Activated effector memory CD4-positive, alpha-beta T cell treated with Interleukin-2 at 50 U/mL for 16 hours (primary cell): ENCODE measurements at places on chromosomes 5 and 9.

GRCh38 chr9:135139366-135139959 lies 52.0 kb downstream of the OLFM1 start:
- DNase-seq = no peak

DNA sequence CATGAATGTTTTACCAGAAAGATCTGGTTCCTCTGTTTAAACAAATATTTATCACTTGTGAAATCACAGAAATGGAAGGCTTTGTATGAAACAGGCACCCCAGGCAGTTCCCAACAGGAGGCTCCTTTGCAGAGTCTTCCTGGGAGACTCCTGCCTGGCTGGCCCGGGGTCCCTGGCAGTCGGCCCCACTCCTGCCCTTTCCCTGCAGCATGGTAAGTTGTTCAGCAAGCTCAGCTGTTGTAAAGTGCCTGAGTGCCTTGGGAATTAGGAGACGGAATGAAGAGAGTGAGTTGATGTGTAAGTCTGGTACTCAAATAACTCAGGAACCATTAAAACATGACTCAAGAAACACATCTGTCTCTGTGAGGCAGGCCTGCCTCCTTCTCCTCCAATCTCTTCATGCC lies 17.5 kb upstream of the LHFPL2 start:
- no peak for DNase-seq

DNA sequence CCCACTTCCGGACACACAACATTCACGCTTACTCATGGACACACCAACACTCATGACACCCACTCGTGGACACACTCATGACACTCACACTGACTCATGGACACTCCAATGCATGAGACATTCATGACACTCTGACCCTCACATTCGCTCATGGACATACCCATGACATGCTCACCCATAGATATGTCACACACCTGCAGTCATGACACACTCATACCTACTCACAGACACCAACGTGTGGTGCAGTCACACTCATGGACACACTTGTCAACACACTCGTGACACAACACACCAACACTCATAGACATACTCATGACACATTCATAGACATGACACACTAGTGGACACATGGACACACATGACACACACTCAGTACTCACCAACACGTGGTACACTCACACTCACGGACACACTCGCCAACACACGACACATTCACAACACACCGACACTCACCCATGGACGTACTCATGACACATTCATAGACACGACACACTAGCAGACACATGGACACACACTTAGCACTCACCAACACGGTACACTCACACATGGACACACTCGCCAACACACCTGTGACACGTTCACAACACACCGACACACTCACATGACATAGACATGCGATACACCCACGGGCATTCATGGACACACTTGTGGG lies 73.4 kb downstream of the PHF2 start:
- DNase-seq = no peak

DNA sequence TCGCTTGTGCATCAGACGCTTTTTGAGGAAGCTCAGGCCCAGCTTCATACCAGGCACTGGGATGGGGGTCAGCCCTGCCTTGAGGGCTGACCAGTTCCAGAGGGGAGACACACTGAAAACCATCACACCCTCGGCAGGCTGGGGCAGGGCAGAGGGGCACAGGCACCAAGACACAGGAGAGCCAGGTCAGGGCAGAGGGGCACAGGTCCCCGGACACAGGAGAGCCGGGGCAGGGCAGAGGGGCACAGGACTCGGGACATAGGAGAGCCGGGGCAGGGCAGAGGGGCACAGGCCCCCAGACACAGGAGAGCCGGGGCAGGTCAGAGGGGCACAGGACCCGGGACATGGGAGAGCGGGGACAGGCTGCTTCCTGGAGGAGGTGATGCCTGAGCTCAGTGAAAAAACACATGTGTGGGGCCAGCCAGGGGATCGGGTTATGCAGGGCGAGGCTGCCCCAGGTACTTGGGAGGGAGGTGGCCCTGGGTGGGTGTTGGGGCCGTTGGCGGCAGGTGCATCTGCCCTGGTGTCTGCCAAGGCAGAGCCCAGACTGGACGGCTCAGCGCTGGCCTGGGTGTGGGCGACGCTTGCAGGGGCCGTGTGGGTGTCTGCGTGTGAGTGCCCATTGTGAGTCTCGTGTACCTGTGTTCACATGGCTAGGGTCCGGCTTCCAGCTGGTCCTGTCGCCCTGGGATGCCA lies 15.1 kb upstream of the SLC2A6 start:
- no peak for DNase-seq

DNA sequence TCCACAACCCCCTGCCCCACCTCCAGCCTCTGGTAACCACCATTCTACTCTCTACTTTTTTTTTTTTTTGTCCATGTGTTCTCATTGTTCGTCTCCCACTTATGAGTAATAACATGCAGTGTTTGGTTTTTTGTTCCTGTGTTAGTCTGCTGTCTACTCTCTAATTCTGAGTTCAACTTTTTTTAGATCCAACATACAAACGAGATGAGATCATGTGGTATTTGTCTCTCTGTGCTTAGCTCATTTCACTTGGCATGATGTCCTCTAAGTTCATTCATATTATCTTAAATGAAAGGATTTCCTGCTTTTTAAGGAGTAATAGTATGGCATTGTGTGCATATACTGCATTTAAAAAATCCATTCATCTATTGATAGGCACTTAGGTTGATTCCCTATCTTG lies 130.9 kb downstream of the NMUR2 start:
- DNase-seq = no peak

DNA sequence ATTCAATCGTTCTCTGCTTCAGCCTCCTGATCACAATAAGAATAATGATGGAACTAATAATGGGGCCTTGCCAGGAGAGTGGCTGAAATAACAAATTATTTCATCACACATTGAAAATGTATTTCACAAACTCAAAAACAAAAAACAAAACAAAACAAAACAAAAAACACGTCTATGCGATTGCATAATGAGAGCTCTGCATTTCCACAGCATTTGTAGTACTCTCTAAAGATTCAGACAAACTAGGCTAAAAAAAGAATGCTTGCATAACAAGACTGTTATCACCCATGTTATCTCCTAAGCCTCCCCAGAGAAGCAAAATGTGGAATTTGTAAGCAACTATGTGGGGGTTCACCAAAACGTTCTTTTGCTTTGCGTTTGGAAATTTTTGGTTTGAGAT lies 48.1 kb downstream of the PRELID2 start:
- DNase-seq = no peak

GRCh38 chr5:51961154-51961562 lies 577.9 kb downstream of the ISL1 start:
- DNase-seq = no peak

DNA sequence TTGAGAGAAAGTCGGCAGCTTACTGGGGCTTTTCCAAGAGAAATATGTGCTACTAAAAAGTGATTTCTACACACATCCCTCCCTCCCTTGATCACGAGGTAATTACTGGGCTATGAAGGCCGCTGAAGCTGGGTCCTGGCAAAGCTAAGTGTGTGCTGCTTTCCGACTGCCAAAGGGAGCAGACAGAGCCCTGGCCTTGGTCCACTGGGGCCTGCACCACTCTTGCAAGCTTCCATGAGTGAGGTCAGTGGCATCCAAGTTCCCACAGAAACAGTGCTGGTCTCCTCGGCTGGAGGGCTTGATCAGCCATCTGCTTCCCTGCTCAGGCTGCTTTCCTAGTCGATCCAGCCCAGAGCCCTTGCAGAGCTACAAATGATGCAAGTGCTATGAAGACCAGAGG lies 154.8 kb upstream of the LHFPL2 start:
- no peak for DNase-seq

DNA sequence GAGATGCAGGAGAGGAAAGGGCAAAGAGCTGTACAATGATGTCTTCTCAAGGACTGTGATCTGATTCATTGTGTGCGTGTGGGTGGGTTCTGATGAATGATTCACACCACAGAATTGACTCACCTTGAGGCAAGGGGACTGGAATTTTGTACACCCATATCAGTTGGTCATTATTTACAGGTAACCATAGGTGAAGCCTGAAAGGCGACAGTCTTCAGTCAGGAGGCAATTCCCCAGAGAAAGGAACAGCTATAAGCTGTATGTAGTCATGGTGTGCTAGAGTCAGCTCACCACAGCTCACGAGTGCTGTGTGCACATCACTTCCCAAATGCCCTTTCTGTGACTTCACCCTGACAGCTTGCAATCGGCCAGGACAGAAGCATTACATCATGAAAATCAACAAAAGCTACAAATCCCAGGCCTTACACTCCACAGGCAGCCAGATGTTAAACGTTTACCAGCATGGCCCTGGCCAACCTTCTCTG lies 87.6 kb upstream of the RPS23 start:
- no peak for DNase-seq

- peak; percentile 37 for DNase-seq
These were observed 644 bp downstream of the BRD3 start for GRCh38 chr9:134066913-134067851.

DNA sequence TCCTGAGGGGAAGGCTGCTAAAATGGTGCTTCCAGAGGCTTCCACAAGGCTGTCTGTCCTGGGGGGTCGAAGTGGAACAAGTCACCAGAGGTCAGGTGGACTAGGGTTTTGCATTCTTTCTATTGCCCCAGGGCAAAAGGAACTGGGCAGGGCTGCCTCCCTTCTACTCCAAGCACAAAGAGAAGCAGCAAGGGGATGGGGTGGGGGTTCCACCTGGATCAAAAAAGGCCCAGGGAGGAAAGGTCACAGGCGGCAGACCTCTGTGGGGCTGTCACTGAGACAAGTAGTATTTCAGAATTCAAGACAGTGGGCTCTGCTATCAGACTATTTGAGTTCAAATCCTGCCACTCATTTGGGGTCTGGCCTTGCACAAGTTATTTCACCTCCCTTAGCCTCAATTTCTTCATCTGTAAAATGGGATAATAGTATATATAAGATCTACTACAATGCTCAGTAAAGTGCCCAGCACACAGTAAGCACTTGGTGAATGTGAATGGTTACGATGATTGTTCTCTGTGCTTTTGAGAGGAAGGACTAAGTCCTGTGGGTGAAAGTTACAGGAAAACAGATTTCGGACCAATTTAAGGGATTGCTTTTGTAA lies 1.9 kb upstream of the ARSI start:
- no peak for DNase-seq

DNA sequence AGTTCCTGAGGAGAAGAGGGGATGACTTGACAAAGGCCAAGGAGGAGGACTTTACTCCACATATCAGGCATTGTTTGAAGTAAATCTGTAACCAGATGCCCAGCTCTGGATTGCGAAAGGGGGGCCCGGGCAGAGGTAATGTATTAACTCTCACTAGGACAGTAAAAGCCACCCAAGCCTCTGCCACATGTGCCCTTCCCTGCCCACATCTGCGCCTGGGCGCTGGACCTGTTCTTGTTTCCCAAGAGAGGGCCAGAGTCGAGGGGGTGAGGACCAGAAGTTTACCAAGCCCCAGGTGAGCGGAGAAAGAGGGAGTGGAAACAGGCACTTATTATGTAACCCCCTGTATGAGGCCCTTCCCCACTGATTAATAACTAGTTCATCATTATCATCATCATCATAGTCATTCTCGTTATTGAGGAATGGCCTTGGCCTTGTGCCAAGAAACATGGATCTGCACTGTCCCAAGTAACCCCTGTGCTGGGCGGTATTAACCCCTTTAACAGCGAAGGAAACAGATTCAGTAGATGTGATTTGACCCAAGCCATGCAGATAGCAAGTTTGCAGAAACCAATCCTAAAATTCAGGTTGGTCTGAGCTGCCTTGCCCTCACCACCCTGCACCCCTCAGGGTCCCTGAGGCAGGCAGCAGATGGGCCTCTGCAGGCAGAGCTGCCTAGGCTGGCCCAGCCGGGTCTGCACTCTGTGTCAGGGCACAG lies at the start of gene SLC23A1:
TSS of gene SLC23A1 (minus strand) at position 23 of the 718 bp plus-strand sequence. CDS start 44 bp downstream, outside the sequence.
- DNase-seq = no peak

DNA sequence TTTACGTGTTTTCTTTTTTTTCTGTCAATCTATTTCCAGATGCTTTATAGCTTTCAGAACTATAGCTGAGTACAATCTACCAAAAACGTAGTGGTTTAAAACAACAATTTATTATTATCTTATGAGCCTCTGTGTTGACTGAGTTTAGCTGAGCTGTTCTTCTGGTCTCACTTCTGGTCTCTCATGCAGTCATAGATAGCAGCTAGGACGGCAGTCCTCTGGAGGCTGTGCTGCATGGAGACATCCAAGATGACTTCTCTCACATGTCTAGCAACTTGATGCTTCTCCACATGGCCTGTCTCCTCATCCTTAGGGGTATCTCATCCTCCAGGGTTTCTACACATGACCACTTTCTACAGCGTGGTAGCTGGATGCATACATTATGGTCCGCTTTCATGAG lies 22.0 kb upstream of the RAD23B start:
- DNase-seq = no peak

GRCh38 chr5:78727786-78728761 lies 79.5 kb upstream of the LHFPL2 start:
- no peak for DNase-seq

GRCh38 chr5:169805527-169805934 lies 168.5 kb downstream of the DOCK2 start:
- DNase-seq = no peak

DNA sequence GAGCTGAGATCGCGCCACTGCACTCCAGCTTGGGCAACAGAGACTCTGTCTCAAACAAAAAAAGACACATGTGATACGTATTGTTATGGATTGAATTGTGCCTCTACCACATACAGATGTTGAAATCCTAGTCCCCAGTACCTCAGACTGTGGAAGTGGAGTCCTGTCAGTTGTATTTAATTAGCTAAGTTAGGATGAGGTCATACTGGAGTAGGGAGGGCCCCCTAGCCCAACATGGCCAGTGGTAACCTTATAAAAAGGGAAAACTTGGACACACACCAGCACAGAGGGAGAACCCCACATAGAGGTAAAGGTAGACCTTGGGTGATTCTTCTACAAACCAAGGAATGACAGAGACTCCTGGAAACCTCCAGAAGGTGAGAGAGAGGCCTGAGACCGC lies 119.8 kb downstream of the GADD45G start:
- DNase-seq = no peak

DNA sequence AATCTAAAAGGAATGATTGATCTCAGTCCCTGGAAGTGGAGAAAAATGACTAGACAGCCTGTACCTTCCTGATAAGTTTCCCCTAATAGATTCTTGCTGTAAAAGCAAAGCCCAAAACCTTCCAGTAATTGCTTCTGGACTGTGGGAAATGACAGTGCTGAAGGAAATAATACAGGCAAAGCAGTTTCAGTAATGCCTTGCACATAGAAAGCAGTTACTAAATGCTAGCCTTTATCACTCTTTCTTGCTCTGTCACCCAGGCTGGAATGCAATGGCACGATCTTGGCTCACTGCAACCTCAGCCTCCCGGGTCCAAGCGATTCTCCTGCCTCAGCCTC lies 50.3 kb downstream of the MAP1B start:
- no peak for DNase-seq

- DNase-seq = no peak
These were observed 243 bp upstream of the SHISAL2B start for GRCh38 chr5:64690104-64690416.
